ENCODE measurements at places on chromosomes 6 and 20. TPM values are rescaled to one million over a fixed set of nuclear protein-coding genes. Genes with fewer than 3 reads are reported as not detected.

Gene CRIP3
- total RNA-seq, result not detected

Gene TP53TG5
- not detected for total RNA-seq

Gene AGER
- total RNA-seq, result 0.45 TPM

Gene PPP1R14C
- not detected for total RNA-seq

Gene PRR18
- total RNA-seq, result not detected

Gene FAM217B
- 6.4 TPM for total RNA-seq

Gene CFAP206
- total RNA-seq, result 0.23 TPM

Gene APCDD1L
- total RNA-seq, result 0.34 TPM

Gene OR2H1
- not detected for total RNA-seq

Gene PRRT1
- not detected for total RNA-seq

Gene SCUBE3
- 0.06 TPM for total RNA-seq

Gene TM9SF4
- 32.6 TPM for total RNA-seq

Gene NRN1
- 40.7 TPM for total RNA-seq

Gene LRRC73
- total RNA-seq, result 1.2 TPM

Gene CALHM6
- 3.9 TPM for total RNA-seq

DNA sequence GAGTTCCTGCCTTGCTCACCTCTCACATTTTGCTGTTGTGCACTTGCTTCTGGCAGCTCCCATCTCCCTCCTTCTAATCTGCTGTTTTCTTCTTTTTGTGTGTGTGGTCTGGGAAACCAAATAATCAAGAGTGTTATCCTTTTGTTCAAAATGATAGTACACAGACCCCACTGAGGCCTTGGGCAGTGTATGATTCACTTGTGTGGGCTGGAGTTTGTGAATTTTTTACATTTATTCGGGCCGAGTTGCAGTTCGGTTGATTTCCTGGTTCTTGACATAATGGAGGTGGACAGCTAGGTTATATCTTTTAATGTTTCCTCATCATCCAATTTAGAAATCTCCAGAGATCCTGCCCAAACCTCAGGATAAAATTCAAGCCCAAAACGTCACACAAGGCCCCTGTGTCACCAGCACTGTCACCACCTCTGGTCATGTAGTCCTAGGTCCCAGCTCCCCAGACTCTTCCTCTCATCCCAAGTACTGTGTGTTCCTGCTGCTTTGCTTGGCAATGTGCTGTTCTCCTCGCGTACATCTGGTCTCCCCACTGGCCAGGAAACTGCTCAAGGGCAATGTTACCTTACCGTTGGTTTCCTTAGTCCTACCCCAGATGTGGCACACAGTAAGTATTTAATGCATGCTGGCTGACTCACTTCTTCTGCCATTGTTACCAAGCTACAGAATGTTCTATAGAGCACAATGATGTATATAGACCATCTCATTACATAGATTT lies 55.7 kb upstream of the PHACTR2 start:
- DNase-seq, result no peak

DNA sequence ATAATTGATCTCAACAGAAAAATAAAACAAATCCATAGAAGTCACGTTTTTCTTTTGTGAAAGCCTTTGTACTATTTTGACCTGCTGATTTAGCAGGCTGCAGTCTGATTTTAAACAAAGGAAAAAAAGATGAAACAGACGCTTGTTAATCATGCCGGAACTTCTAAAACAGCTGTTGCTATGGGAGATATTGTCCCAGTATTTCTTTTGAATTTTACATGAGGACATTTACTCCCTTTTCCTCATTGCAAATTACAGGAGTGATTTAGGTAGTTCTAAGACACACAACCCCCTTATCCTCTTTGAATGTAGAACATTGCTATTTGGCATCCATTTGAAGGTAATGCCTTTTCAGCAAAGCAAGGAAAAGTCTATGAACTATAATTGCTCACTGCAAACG lies 416.1 kb downstream of the BCKDHB start:
- DNase-seq, result peak; percentile 57

DNA sequence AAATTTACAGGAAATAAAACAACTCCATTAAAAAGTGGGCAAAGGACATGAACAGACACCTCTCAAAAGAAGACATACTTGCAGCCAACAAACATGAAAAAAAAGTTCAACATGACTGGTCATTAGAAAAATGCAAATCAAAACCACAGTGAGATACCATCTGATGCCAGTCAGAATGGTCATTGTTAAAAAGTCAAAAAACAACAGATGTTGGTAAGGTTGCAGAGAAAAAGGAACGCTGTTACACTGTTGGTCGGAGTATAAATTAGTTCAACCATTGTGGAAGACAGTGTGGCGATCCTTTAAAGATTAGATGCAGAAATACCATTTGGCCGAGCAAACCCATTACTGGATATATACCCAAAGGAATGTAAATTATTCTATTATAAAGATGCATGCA lies 858.0 kb upstream of the FLRT3 start:
- peak; percentile 46 for DNase-seq

- DNase-seq, result peak; percentile 63
Observed at GRCh38 chr6:23016696-23017095, 447.3 kb downstream of the HDGFL1 start.

GRCh38 chr20:16580147-16580546 lies 6.9 kb upstream of the KIF16B start:
- DNase-seq, result peak; percentile 79

- no peak for DNase-seq
Observed at GRCh38 chr20:14928083-14928482, 590.7 kb upstream of the FLRT3 start.

GRCh38 chr6:129583866-129584265 lies 126.1 kb downstream of the ARHGAP18 start:
- DNase-seq, result no peak

GRCh38 chr6:34152806-34153520 lies 7.1 kb upstream of the GRM4 start:
- DNase-seq, result no peak

GRCh38 chr6:138145402-138145801 lies 16.3 kb upstream of the ARFGEF3 start:
- DNase-seq, result no peak

GRCh38 chr6:144317736-144318135 lies 32.6 kb downstream of the UTRN start:
- no peak for DNase-seq

GRCh38 chr6:130070792-130071191 lies 52.4 kb downstream of the L3MBTL3 start:
- no peak for DNase-seq

- DNase-seq, result peak; percentile 77
Observed at GRCh38 chr6:38639498-38640215, at the start of gene BTBD9. Gene BTBD9 (minus strand): TSS chr6:38639929.

- no peak for DNase-seq
Observed at GRCh38 chr6:64000818-64001491, 365.4 kb downstream of the PHF3 start.

- DNase-seq, result no peak
Observed at GRCh38 chr20:4689220-4689619, 32.5 kb upstream of the PRND start.

- DNase-seq, result no peak
Observed at GRCh38 chr20:10488534-10488933, 53.4 kb downstream of the SLX4IP start.

DNA sequence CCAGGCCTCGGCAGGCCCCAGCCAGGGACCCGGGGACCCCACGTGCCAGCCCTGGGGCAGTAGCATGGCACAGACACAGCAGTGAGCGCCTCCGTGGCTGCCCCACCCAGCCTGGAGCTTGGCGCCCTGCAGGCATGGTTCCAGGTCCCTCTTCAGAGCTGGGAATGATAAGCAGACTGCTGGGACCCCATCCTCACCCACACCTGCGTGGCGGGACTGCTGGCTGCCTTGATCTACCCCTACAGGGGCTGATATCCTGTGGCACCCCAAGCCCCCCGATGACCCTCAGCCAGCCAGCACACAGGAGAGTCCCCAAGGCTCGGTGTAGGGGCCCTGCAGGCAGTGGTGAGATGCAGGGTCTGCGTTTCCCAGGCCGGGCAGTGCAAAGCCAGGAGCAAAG lies 47.1 kb downstream of the YTHDF1 start:
- DNase-seq, result no peak

DNA sequence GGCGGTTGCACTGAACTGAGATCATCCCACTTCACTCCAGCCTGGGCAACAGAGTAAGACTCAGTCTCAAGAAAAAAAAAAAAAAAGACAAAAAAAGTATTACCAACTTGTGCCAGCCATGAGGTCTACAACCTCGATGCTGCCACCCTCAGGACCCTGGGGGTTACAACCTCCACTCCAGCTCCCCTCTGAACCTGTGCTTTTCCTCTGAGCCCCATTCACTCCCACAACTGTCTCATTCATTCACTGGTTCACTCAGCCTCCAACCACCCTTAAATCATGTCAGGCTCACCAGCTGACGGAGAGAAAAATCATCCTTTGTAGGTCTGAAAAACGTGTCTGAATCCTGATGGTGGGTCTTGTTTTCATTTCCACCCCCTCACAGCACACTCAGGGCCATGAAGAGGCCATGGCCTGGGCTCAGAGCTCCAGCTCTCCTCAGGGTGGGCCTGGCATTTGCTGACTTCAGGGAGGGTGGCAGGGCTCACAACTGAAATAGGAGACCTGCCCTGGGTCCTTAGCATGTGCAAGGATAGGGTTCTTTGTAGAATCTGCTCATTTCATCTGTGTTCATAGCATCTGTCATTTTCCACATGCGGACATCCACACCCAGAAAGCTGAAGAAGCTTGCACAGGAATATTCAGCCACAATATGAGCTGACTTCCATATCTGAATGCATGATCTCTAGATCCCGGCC lies 1.9 kb upstream of the ULBP1 start:
- peak; percentile 34 for DNase-seq

DNA sequence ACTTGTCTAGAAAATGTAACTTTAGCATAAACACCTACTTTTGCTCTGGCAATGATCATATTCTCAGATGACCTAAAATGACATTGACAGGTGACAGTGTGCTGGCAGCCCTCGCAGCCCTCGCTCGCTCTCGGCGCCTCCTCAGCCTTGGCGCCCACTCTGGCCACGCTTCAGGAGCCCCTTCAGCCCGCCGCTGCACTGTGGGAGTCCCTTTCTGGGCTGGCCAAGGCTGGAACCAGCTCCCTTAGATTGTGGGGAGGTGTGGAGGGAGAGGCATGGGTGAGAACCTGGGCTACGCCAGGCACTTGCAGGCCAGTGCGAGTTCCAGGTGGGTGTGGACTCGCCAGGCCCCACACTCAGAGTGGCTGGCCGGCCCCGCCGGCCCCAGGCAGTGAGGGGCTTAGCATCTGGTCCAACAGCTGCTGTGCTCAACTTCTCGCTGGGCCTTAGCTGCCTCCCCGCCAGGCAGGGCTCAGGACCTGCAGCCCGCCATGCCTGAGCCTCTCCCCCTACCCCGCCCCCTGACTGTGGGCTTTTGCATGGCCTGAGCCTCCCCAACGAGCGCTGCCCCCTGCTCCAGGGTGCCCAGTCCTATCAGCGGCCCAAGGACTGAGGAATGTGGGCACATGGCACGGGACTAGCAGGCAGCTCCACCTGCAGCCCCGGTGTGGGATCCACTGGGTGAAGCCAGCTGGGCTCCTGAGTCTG lies 17.2 kb downstream of the GSTA1 start:
- DNase-seq, result no peak

DNA sequence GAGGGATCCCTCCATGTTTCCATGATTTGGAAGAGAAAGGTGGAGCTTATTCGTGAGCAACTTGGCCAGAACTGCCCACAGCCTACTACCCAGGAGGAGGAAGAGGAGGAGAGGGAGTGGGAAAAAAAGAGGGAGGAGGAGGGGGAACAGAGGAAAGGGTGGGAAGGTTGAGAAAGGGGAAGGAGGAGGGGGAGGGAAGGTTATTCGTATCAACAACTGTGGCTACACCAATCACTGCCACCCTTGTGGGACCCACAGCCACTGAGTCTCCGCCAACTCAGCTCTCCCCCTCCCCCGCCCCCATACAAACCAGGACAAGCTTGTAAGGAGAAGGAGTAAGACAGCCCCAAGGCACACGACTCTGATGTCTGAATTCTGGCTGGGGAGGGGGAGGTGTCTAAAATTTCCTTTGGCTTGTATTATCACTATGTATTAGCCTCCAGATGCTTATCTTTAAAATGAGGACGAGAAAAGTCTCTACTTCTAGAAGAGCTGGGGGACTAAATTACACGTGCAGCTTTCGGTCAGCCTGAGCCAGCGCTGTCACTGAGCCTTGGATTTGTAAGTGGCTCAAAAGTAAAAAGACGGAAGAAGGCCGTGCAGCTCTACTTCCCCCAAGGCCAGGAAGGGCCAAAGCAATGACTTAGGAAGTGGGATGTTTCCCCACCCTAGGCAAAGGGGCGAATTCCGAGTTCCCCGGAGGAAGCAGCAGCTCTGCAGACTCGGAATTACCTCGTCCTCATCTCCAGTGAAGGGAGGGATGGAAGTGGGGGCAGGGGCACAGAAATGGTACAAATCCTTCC lies 1.0 kb downstream of the FKBP1A start:
- DNase-seq, result peak; percentile 38

GRCh38 chr6:105644073-105644489 lies 241.2 kb upstream of the PREP start:
- DNase-seq, result peak; percentile 14

DNA sequence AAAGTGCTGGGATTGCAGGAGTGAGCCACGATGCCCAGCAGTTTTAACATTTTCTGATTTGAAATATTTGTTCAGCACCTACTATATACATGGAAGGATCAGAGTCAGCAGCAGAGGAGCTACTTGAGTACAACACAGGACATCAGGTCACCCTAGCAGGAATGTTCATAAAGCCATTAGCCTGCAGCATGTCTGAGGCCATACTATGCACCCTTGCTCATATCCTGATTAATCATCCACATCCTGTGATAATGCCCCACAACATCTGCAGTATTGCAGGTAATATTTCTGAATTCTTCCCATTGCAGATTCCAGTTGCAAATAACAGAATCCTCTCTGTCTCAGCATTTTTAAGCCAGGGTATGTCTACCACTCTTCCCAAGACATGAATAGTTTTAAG lies 171.0 kb upstream of the PRND start:
- peak; percentile 25 for DNase-seq

DNA sequence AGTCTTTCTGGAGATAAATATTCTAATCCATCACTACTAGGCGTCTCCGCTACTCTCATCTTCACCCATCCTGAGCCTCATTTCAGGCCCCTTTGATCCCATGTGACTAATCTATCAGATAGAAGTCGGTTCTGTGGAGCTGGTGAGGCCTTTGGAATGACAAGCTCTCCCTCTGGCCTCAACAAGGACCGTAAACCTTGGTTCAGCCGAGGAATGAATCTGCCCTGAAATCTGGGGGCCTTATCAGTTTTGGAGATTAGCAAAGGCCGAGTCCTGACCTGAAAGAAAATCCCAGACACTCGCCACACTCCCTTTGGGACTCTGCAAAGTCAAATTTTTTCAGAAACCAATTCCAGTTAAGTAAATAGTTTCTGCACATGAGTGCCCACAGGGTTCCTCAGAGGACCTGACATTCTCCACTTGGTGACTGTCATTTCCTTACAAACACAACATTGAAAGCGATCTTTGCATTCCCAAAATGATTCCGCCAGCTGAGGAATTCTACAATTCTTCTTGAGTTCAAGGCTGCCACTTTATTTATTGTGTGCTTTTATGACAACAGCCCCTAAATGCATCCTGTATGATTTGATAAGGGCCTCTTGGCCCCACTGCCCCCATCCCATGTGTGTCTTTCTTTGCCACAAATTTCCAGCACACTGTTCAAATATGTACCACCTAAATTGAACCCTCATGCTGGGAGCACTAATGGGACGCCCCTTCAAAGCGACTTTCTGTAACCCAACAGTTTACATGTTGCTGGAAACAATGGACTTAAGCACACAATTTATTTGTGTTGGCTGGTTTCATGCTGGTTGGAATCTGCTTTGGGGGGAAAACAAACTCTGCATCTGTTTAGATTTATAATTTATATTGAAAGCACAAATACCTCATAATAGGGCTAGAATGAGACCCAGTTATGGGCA lies 10.0 kb upstream of the RIPOR3 start:
- DNase-seq, result no peak

All from LHCN-M2 (cell line).